Suppressor macrophage (primary cell): ENCODE measurements at places on chromosomes 12 and 14.

DNA sequence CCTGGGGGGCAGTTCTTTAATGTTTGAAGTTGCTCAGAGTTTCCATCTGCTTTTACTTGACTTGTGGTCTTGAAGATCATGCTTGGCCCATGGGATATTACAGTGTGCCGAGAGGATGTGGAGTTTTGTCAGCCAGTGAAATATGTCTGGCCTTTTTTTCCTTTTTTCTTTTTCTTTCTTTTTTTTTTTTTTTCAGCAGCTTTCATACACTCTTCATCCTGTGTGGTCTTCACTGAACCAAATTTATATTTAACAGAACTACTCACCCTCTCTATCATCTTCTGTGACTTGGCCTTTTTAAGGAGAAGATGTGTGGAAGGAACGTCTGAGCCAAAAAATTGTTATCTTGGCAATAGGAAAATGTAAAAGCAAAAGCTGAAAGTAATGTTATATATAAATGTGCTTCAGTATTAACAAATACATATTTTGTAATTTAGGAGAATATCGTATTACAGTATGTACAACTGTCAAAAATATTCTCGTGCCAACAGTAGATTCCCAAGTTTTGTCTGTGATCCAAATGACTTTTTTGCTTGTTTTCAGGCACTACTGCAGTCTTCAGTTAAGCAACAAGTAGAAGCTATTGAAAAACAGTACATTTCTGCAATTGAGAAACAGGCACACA is 200.6 kb downstream of the CCDC91 start:
- no peak for DNase-seq

GRCh38 chr14:44833376-44834060 is 128.2 kb downstream of the KLHL28 start:
- DNase-seq = no peak

GRCh38 chr12:93784339-93785086 is 107.3 kb downstream of the CRADD start:
- no peak for DNase-seq

GRCh38 chr12:8145754-8146441 is 10.9 kb upstream of the ZNF705A start:
- no peak for DNase-seq

DNA sequence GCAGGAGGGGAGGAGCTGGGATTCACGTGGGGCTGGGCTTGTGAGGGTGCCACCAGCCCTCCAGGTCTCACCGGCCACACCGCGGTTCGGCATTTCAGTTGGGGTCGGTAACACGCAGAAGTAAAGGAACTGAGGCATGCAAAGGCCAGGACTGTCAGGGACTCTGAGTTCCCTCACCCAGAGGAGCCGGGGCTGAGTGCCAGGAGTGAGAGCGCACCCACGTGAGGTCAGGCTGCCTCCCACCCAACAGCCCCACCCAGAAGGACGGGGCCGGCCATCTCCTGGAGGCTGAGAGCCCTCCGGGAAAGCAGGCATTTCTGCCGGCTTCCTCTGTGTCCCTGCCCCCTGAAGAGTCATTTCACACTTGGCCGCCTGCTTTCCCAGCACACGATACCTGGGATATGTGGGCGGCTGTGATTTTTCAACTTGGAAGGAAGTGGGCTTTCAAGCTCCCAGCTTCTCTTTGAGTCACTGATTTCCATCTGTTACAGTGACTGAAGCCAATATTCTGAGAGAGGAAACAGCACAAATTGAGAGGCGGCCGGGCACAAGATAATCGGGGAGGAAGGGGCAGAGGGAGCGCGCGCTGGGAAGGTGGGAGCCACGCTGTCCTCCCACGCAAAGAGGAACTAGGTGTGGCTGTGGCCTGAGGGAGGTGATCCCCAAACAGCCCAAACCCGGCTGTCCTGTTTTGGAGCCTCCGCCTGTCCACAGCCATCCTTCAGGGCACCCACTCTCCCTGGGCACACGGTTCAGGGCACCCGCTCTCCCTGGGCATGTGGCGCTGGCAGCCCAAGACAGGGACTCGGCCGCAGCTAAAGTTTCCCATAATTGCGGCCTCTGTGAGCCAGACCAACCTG is 19.0 kb downstream of the GALNT9 start:
- no peak for DNase-seq

GRCh38 chr14:80956922-80957321 is 1.5 kb downstream of the TSHR start:
- DNase-seq = peak; percentile 73

- DNase-seq = no peak
Observed at GRCh38 chr12:12194206-12194605, 72.6 kb downstream of the LRP6 start.

DNA sequence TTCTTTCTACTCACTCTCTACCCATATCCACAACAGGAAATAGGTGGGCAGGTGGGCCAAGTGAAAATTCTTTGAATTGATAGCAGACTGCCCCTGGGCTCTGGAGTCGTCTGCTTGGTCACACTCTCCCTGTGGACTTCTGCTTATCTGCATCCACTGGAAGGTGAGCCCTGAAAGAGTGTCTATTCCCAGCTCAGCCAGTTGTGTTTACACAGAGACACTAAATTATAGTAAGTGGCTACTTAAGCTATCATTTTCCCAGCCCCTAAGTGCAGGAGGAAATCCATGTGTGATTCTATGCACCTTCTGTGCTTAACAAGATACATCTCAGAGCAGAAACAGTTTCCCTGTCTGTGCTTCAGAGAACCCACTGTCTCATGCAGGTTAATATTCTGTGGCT is 338.4 kb downstream of the FUT8 start:
- DNase-seq = no peak

GRCh38 chr14:85124631-85125290 is 405.2 kb upstream of the FLRT2 start:
- DNase-seq = no peak

DNA sequence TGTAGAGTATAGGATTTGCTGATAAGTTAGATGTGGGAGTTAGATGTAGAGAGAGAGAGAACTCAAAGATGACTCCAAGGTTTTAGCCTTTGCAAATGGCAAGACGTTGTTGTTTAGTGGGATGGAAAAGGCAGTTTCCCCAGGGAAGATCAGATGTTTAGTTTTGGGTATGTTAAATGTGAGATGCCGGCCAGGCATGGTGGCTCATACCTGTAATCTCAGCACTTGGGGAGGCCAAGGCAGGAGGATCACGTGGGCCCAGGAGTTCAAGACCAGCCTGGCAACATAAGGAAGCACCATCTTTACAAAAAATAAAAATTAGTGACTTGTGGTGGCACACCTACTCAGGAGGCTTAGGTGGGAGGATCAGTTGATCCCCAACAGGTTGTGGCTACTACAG is 33.5 kb downstream of the SCFD1 start:
- no peak for DNase-seq

GRCh38 chr12:70007687-70008086 is 182.7 kb downstream of the MYRFL start:
- DNase-seq = no peak
